ENCODE measurements at places on chromosomes 4 and X.
A peak's percentile ranks its signal among the peaks of the same experiment; 100 is the strongest.

DNA sequence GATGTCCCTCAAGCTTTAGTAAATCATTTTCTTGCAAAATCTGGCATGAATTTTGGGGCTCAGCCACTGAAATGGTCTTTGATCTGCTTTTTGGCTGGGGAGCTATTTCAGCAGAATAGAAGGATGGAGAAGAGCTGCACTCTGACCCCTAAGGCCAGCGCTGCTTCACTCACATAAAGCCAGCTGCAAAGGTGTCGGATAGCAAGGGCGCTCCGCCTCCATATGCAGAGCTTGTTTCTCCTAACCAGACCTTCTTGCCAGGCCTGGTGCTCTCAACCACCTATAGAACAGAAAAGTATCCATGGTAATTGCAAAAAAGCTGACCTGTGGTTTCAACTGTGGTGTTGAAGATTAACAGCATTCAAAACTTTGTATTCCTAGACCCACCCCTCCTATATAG is 24.1 kb upstream of the COQ2 start:
- DNase-seq: no peak

DNA sequence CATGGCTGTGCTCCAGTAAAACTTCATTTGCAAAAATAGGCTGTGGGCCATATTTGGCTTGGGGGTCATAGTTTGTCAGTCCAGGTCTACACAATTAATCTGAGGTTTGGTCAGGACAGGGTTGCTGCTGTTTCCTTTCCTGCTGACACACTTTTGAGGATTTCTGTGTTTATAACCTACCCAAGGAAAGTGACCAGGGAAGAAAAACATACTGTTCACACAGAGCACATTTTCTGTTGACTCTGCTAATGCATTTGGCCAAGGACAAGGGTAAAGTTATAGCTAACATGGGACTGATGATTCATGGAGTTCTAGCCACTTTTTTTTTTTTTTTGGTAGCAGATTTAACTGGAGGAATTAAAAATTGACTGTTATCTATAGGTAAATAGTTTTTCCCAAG is 43.9 kb upstream of the GEMIN8 start:
- no peak for DNase-seq

DNA sequence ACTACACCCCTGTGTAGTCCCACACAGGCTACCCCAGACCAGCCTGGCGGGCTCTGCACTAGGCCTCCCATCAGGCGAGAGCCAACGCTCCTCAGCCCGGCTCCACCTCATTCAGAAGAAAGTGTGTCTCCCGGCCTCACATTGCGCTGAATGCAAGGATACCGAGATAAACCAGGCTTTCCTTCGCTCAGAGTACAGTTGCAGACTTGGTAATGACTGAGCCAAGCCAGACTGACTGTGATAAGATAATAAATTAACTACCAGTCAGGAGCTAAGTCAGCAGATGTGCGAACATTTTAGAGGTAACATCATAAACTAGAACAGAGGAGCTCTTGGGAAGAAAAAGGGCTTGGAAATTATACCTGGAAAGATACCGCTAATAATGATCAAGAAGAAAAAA is 397.6 kb downstream of the TRIML1 start:
- DNase-seq: no peak

- no peak for DNase-seq
Observed at GRCh38 chrX:40150503-40150902, 52.7 kb upstream of the BCOR start.

GRCh38 chrX:131789664-131790063 is 233.4 kb upstream of the STK26 start:
- no peak for DNase-seq

DNA sequence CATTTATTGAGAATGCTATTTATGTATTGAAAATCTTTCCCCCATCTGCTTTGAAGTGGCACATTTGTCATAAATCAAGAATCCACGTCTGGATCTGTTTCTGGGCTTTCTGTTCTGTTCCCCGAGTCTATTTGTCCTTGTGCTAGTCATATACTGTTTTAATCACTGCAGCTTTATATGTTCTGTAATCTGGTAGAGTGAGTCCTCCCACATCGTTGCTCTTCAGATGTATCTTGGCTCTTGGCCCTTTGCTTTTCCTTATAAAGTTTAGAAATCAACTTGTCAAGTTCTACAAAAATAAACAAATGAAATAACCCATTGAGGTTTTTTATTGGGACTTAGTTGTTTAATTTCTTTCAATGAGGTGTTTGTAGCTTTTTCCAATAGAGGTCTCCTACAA is 29.0 kb downstream of the LONRF3 start:
- DNase-seq: no peak

- no peak for DNase-seq
Observed at GRCh38 chr4:35175894-35176293, 1068.4 kb downstream of the ARAP2 start.

DNA sequence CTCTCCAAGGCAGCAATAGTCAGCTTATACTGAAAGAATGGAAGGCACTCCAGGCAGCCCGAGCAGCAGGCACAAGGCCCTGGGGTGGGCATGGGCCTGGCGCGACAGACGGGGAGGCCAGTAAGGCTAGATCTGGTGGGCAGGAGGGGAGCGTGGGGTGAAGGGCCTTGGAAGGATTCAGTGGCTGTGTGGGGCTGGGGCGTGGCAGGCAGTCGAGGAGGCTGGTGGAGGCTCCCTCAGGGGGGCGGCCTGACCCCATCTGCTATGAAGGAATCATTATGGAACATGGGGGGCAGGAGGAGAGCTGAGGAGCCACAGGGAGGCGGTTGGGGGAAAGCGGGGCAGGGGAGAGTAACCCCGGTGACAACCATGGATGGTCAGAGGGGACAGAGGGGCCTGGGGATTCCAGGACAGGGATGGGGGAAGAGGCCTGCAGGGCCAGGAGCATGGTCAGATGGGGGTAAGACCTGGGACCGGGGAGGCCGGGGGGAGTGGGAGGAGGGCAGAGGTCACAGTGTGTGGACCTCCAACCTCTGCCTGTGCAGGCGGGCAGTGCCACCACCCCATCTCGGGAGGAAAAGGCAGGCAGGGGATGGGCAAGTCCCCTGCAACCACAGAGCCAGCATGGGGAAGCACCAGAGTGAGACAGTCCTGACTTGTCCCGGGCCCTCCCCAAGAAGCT is 70.3 kb downstream of the ACOX3 start:
- DNase-seq: no peak

- DNase-seq: no peak
Observed at GRCh38 chr4:170374770-170375169, 285.0 kb upstream of the AADAT start.

GRCh38 chr4:7973545-7973981 is 33.9 kb upstream of the AFAP1 start:
- no peak for DNase-seq

DNA sequence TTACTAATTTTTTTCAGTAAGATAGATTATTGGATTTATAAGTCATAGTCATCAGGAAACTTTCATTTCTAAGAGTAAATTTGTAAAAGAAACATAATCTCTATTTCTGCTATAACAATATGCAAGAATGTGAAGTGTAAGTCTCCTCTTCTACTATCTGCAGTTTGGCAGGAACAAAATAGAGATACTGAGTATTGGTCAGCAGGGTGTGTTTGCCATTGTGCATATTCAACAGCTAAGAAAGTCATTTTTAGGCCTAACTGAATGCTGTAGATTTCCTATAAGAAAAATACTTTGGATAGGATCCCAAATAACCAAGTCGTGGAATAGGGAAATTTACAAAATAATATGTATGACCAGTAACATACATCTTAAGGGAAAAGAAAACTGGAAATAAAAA is 253.3 kb upstream of the EPHA5 start:
- no peak for DNase-seq

GRCh38 chr4:154466336-154466735 is 25.3 kb downstream of the DCHS2 start:
- DNase-seq: no peak

- no peak for DNase-seq
Observed at GRCh38 chrX:3345281-3346191, 916 bp downstream of the MXRA5 start.

DNA sequence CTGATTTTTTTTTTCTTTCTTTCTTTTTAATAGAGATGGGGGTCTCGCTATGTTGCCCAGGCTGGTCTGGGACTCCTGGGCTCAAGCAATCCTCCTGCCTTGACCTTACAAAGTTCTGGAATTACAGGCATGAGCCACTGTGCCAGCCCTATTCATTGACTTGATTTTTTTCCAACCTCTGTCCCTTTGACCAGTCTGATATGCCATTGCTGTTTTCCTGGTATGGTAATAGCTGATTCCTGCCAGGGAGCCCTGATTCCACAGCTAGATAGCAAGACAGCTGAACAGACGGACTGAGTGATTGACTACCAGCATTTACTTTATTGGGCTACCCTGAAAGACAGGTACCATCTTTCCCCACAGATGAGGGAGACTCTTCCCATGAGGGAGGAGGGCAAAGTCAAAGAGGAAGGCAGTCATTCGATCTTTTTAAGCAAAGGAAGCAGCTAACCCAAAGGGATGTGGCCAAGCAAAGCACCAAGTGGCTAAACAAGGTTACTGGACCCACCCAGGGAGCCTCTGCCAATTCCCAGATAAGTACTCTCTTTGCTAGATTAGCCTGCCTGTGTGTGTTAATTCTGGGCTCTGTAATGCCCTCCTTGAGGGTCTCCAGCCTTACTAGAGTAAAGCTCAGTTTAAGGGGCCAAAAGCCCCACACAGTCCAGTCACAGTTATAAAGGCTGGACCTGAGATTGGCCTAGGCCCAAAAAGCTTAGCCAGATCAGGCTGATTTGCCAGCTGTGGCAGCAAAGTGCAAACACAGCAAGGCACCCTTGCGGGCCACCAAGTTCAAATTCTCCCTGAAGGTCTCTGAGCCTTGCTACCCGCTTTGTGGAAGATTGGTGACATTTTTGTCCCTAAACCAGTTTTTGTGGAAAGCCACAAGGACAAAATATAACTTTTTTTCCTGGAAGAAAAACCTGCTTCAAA is 192.4 kb upstream of the GPC4 start:
- no peak for DNase-seq

DNA sequence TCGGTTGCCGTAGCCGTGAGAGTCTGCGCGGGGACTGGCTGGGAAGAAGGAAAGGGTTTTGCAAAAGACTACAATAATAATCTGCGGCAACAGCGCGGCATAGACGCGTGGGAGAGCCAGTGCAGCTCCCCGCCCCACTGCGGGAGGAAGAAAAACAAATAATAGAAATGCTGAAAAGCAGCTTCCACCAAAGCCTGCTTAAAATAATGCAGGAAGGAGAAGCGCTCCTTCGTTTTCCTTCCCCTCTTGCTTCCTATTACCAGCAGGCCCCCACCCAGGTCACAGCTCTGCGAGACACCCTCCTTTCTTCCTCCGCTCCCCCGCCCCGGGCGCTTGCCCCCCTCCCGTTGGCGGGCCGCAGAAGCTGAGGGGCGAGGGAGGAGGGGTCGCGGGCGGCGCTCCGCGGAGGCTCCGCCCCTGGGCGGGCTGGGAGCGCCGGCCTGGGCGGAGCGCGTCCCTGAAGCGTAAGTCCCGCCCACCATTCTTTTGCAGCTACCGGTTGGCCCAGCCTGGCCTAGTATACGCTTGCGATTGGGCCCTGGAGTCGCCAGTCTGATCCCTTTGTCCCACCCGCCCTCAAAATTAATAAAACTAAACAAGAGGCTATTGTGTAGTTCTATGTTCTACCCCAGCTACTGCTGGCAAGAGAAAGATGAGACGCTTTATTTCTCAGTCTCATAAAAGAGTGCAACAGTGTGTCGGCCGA is 636 bp upstream of the AMOT start:
- DNase-seq: no peak

GRCh38 chr4:153326513-153326912 is 18.0 kb upstream of the MND1 start:
- DNase-seq: no peak

- DNase-seq: no peak
Observed at GRCh38 chr4:170051402-170051801, 25.2 kb upstream of the MFAP3L start.

GRCh38 chrX:154486396-154487207 is at the start of gene UBL4A:
TSS of gene UBL4A (minus strand) at chrX:154486615. CDS start at chrX:154486584, 31 bp downstream.
- no peak for DNase-seq

DNA sequence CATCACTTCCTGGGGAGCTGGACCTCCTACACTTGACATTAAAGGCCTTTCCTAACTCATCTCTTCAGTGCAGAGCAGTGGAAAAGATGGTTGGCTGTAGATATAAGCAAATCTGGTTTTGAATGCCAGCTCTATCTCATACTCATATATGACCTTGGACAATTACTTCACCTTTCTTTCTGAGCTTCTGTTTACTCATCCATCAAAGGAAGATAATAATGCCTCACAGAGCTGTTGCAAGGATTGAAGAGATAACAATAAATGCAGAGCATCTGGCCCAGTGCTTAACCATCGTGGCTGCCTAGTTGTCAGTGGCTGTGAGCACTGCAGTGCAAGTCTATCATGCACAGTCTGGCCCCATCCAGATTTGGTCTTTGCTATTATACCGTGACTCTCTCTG is 148.1 kb upstream of the EOLA2 start:
- DNase-seq: no peak

DNA sequence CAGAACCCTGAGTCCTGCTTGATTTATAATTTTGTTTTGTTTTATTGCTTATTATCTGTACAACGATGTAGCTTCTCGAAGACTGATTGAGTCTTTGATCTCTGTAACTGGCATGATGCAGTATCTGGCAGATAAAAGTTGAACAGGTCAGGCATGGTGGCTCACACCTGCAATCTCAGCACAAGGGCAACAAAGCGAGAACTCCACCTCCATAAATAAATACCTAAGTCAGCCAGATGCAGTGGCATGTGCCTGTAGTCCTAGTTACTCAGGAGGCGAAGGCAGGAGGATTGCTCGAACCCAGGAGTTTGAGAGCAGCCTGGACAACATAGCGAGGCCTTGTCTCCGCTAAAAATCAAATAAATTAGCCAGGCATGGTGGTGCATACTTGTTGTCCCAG is 15.7 kb upstream of the WDR19 start:
- no peak for DNase-seq

GRCh38 chr4:52586069-52586468 is 73.0 kb downstream of the USP46 start:
- DNase-seq: no peak

- DNase-seq: no peak
Observed at GRCh38 chrX:115946059-115946458, 224.5 kb upstream of the AGTR2 start.

- DNase-seq: no peak
Observed at GRCh38 chr4:107832275-107832807, 7.6 kb downstream of the SGMS2 start.

GRCh38 chr4:74315376-74315775 is 7.1 kb downstream of the EPGN start:
- no peak for DNase-seq

- no peak for DNase-seq
Observed at GRCh38 chr4:142698552-142698951, 147.5 kb downstream of the INPP4B start.

DNA sequence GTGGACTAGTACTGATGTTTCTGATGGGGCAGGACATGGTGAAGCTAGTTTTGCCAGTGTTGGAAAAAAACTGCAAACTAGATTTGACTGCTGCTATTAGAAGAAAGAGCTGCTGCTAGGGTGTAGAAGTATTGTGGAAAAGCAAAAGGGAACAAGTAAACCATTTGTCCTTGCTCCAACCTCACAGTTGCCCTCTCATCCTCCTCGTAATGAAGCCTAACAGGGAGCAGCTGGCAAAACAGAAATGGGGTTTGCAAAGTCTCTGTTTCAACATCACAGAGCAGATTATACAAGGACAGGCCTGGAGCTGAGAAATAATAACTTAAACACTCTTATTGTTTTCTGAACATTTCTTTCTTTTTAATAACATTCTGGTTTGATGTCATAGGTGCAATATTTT is 346.2 kb downstream of the MAGEB5 start:
- no peak for DNase-seq

- peak; percentile 45 for DNase-seq
Observed at GRCh38 chr4:123361195-123361861, 35.3 kb upstream of the SPRY1 start.

Data from HS-27A (cell line).